ENCODE measurements at places on chromosomes 1 and 21.

DNA sequence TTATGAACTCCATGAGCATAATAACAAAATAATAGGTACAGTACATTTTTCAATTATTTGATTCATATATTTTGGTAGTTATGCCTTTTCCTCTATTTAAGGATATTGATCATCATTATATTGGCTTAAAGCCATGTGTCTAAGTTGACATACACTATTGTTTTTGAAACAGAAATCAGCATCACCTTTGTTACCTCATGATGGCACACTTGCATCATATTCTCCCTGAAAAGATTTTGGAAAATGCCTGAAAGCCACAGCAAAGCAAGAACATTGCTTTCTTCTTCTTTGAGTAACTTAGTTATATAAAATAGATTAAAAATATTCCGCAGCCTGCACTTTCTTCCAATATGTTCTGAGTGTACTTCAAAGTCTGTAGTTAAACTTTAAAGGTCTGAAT is 33.3 kb downstream of the TMPRSS15 start:
- DNase-seq: no peak

GRCh38 chr1:223733898-223734852 is 21.8 kb downstream of the CAPN2 start:
- no peak for DNase-seq

GRCh38 chr21:15992171-15992570 is 262.4 kb downstream of the USP25 start:
- no peak for DNase-seq

- DNase-seq: no peak
Observed at GRCh38 chr21:32576011-32576410, 9.3 kb downstream of the TCP10L start.

DNA sequence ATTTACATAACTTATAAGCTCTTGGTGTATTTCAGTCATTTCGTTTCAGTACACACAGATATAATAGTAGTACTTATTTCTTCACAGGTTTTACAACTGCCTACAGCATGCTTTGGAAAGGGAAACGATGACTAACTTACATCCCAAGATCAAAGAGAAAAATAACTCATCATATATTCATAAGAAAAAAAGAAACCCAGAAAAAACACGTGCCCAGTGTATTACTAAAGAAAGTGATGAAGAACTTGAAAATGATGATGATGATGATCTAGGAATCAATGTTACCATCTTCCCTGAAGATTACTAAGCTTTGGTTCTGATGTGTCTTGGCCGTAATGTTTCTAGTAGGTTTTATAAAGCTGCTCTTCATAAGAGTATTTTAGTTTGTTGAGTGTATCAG is 30.9 kb downstream of the TYW3 start:
- DNase-seq: no peak

DNA sequence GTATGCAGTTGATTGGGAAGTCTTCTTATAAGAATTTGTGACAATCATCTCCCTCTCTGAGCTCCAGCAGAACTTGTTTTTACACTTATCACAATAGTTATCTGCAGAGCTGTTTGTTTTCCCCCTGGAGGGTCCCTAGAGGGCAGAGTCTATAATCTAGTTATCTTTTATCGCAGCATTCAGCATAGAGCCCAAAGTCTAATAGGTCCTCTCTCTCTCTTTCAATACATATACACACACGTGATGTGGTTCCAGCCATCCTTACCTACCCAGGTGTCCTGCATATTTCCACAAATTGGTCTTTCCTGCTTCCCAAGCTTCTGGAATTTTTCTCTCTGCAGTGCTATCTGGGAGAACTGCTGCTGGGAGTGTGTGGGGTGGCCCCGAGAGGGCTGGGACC is 229.6 kb upstream of the KIAA0040 start:
- no peak for DNase-seq

- DNase-seq: no peak
Observed at GRCh38 chr1:101849356-101849755, 147.4 kb downstream of the OLFM3 start.

GRCh38 chr1:156104065-156104810 is 10.3 kb upstream of the LMNA start:
- DNase-seq: no peak

DNA sequence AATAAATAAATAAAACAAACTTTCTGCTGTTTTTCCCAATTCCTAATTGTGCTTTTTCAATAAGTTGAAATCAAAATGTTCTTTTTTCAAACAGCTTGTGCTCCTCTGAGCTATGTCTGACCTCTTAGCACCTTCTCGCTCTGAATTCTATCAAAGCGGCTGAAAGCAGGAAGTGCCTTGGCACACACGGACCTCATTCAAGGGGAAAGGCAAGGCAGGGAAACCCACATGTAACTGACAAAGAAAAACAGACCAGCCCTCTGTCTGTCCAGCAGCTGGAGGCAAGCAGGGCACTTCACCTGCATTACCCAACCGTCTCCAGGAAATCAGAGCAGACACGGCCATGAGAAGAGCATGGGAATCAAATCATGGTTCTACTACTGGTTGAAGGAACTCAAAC is 56.7 kb downstream of the PLPP3 start:
- no peak for DNase-seq

GRCh38 chr1:38270849-38271633 is 224.4 kb upstream of the POU3F1 start:
- DNase-seq: peak; percentile 66

- no peak for DNase-seq
Observed at GRCh38 chr1:164577291-164577690, 18.3 kb downstream of the PBX1 start.

GRCh38 chr1:50615036-50615750 is 191.9 kb upstream of the DMRTA2 start:
- no peak for DNase-seq

DNA sequence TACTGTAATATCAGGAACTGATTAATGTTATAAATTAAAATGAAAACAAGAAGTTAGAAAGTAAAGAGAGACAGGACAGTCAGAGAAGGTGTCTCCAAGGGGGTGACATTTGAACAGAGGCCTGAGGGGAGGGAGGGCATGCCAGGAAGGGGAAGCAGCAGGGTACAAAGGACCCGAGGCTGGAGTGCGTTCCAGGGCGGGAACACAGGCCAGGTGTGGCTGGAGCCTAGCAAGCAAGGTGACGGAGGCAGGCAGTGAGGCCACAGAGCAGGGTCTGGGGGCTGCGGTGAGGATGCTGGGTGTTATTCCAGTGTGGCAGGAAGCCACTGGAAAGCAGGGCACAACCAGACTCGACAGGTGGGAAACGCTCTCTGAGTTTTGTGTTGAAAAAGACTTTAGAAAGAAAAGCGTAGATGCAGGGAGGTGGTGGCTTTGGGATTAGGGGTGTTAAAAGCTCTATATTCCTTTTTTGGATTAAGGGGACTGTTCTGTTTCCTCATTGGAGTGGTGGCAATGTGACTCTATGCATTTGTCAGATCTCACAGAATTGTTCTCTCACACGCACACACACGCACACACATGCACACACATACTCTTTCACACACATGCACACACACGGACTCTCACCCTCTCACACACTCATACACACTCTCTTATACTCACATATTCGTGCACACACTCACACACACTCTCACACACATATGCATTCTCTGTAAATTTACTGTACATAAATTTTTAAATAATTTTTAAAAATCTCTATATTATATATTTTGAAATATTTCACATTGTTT is 124.5 kb downstream of the GLIS1 start:
- no peak for DNase-seq

DNA sequence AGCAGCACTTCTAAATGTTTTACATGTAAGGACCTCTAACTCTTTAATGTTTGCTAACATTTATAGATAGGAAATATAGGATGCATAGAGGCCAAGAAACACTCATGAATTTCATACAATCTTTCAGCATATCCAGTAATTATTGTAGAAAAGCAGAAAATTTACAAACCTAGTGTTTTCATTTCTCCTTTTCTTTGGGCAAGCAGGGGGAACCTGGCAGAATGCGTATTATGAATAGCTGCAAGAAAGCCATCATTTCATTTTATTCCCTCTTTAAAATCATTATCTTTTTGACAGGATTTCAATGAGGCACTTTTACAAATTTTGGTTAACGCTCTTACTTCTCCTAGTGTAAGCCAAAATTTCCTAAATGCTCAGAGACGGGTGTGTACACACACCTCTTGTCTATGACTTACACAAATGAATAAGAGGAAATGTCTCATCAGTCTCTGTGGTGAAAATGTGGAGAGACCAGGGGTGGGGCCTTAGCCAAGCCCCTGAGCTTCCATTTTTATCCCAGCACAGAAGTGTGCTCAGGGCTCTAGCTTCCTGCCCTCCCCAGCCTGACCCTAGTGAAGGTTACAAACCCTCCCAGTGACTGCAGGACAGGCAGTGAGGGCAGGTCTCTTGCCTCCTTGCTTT is 91.6 kb downstream of the LRRC8C start:
- DNase-seq: no peak

GRCh38 chr1:6612641-6613360 is 730 bp upstream of the PHF13 start:
- no peak for DNase-seq

GRCh38 chr1:56336982-56337381 is 242.4 kb downstream of the PLPP3 start:
- DNase-seq: no peak

GRCh38 chr1:32900956-32901822 is at the start of gene TMEM54:
TMEM54 (minus strand) TSS chr1:32901389; CDS start chr1:32901238, 151 bp downstream.
- DNase-seq: no peak

GRCh38 chr1:105100102-105100501 is 1350.4 kb downstream of the AMY1C start:
- peak; percentile 69 for DNase-seq

GRCh38 chr1:54271341-54271740 is 71.4 kb downstream of the MRPL37 start:
- no peak for DNase-seq

GRCh38 chr1:25837262-25837875 is 17.6 kb downstream of the MTFR1L start:
- no peak for DNase-seq

GRCh38 chr1:91582431-91582921 is 81.8 kb downstream of the CDC7 start:
- DNase-seq: no peak

GRCh38 chr1:43832998-43833397 is 100.6 kb upstream of the ARTN start:
- DNase-seq: no peak

GRCh38 chr1:223756806-223757700 is 44.7 kb downstream of the CAPN2 start:
- DNase-seq: no peak

GRCh38 chr1:6591222-6591621 is 11.4 kb downstream of the ZBTB48 start:
- no peak for DNase-seq

DNA sequence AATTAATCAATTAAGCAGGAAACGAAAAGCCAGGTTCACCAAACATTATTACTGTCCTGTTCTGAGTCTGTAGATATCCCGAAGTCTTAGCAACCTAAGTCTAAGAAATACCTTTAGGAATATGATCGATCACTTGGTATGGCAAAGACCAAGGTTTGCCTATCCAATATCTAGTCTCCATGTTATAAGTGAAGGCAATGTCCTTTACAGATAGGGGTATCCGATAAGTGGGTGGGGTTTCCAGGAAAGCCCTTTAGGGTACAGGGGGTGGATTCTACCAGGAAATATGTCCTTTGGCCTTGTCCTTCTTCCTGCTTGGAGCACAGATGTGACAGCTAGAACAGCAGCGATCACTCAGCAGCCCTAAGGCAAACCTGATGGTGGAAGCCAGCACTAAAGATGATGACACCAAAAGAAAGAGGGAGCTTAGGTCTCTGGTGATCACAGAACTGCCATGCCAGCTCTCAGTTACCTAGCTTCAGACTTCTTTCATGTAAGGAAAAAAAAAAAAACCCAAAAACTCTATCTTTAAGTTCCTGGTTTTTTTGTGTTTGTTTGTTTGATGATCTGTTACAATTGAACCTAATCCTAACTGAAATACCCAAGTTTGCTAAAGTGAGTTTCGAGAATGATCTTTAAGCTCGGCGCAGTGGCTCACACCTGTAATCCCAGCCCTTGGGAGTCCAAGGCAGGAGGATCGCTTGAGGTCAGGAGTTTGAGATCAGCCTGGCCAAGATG is 40.8 kb downstream of the DSTYK start:
- no peak for DNase-seq

DNA sequence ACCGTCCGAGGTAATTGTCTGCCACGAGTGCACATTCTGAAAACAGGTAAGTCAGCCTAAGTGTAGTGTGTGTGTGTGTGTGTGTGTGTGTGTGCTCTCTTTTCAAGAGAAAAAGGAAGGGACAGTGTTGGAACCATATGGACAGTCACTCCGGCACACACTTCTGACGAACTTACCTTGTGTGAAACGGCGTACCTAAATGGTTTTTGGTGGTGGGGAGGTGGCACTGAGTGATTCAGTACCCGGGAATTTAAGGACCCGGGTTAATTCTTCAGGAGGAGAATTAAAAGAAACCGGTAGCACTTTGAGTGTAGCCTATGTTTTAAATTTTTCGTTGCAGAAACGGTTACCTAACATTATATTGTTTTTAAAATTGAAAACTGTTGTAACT is 286 bp downstream of the ODR4 start:
- DNase-seq: no peak

DNA sequence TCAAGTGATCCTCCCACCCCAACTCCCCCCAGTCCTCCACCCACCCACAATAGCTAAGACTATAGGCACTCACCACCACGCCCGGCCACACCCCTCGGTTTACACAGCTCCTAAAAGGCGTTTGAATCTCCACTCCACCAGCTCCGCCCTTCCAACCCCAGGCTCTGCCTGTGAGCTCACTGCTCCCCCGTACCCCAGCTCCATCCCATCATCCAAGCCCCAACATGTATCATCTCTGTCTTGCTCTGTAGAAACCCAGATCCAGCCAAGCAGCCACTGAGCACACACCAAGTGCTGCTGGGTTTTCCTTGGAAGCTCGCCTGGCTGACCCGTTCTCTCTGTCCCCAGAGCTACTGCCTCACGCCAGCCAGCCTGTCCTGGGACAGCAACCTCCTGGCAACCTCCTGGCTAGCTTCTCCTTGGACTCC is 12.0 kb upstream of the S100A2 start:
- no peak for DNase-seq

DNA sequence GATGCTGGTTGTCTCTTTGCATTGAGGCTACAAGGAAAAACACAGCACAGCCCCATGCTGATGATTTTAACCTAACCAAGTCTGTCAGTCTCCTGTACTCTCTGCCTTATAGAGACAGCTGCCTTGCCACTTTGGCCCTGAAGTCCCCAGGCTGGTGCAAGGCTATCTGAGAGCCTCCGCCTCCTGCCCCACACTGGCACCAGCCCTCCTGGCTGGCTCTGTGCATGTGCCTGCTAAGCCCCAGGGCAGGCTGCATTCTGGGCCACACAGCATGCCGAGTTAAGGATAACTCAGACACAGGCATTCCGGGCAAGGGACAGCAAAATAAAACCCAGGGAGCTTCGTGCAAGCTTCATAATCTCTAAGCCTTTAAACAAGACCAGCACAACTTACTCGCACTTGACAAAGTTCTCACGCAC is 910 bp downstream of the RUNX1 start:
- DNase-seq: peak; percentile 17

DNA sequence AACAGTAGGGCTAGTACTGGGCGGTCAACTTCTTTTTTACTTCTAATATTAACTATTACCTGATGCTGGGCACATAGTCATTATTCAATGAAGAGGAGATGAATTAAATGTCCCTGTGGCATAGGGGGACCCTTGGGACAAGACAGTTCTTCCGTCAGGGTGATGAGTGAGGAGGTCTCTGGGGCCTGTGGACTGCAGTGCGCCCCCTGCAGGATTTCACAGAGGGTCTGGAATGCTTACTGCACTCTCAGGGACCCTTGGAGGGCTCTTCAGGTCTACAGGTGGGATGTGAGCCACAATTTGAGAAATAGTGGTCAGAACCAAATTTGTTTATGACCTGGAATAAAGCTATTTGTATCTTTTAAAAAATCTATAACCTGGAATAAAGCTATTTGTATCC is 149.4 kb downstream of the FAM78B start:
- no peak for DNase-seq
